Activated CD4-positive, alpha-beta T cell treated with anti-CD3 and anti-CD28 coated beads for 24 hours (primary cell): ENCODE measurements at places on chromosomes 16 and 17.

DNA sequence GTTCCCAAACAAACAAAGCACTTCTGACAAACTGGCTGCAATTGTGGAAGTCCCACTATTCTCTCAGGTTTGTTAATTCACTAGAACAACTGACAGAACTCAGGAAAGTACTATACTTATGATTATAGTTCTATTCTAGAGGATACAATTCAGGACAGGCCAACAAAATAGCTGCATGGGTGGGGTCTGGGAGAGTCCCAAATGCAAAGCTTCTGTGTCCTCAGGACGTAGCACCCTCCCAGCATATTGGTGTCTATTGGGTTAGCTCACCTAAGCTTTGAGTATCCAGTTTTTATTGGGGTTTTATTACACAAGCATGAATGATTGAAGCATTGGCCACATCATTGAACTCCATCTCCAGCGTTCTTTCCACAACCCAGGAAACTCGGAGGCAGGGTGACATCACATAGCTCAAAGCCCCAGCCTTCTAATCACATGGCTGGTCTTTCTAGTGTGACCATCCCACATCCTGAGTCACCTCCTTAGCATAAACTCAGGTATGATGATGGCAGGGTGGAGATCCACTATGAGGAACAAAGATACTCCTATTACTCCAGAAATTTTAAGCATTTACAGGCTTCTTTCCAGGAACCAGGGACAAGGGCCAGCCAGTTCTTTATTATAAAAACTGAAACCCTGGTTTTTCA lies 43.9 kb upstream of the CCNF start:
- no peak for DNase-seq

DNA sequence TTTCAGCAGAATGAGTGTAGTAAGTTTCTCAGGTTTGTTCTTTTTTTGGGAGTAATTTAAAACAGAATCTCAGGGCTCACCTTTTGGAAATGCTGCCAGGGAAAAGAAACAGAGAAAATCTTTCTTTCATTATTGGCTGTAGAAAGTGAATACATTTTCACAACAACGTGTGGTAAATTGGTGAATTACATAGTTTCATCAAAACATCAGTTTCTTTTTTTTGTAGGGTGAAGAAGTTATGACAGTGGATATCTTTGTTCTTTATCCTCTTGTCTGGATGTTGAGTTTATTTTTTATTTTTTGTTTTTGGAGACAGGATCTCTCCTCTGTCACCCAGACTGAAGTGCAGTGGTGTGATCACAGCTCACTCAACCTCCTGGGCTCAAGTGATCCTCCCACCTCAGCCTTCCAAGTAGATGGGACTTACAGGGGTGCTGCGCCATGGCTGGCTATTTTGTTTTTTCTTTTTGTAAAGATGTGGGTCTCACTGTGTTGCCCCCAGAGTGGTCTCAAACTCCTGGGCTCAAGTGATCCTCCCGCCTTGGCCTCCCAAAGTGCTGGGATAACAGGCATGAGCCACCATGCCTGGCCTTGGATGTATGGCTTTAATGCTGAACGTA lies 2.4 kb downstream of the ZNF267 start:
- DNase-seq: no peak

DNA sequence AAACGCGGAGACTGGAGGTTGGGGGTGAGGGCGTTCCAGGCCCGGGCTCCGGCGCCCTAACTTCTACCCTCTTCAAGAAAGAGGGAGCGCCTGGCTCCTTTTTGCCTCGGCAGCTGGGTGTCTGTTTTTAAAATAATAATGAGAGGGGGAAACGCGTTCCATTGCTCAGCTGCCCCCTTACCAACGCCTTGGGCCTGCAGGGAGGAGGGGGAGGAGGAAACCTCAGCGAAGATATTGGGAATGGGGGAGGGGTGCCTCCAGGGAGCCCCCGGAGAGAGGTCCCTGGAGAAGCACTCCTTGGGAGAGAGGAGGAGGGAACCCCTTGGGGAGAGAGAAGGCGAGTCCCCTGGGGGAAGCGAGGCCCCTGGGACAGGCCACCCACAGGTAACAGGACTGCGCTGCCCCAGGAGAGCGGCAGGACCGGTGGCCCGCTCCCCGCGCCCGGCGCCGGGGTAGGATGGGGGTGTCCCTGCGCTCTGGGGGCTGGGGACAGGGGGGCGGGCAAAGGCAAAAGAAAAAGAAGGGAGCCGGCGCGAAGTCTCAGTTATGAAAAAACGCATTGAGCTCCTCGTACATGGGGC lies 2.7 kb downstream of the NEUROD2 start:
- DNase-seq: no peak

GRCh38 chr17:75366432-75366831 lies 39.0 kb downstream of the GRB2 start:
- DNase-seq: no peak
